CD4-positive, alpha-beta T cell treated with Interleukin-6 at 100 ng/mL for 8 hours (primary cell): ENCODE measurements at places on chromosomes 1 and 21.

GRCh38 chr1:182080955-182081582 lies 19.6 kb upstream of the ZNF648 start:
- peak; percentile 30 for DNase-seq

DNA sequence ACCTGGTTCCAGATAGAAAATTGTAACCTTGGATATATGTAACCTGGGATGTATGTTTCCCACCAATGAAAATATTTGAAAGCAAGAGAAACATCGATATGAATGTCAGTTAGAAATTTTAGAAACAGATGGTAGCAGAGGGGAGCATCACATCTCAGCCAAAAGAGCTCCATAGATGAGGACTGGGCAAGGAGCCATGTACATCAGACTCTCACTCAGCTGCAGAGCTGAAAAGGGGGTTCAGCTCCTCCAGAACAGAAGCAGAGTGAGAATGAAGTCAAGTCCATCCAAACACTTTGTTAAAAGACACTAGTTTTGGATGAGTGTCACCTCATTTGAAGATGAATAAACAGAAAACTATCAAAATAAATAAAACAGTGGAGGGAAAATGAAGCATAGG lies 202.4 kb downstream of the HMCN1 start:
- no peak for DNase-seq

DNA sequence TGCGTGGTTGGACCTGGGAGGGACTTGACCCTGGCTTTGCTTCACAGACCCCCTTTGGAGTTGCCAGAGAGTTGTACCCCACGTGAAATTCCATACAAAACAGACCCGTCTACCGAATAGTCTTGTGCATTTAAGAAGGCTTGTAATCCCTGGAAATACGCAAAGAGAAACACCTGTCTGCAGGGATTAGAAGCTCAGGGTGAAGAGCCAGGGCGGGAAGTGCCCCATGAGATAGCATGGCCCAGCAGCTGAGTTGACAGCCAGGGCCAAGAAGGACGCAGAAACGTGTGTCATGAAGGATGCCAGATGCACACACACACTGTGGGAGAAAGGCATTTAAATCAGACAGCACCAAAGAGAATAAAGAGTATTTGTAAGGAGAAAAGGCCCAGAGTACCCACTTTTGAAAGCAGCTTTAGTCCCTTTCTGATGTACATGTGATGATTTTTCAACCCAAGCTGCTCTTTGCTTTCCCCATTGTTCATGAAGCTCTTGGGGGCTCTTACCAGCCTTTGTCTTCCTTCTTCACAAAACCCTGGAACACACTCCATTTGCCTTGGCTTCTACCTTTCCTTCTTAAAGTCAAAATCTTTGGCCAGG lies 46.6 kb downstream of the PCP4 start:
- no peak for DNase-seq

- DNase-seq: no peak
Observed at GRCh38 chr1:109721042-109721441, 9.0 kb downstream of the GSTM5 start.

GRCh38 chr1:187877220-187877619 lies 1048.5 kb downstream of the PLA2G4A start:
- DNase-seq: no peak

- no peak for DNase-seq
Observed at GRCh38 chr1:207654320-207654719, 9.4 kb downstream of the CR1L start.

DNA sequence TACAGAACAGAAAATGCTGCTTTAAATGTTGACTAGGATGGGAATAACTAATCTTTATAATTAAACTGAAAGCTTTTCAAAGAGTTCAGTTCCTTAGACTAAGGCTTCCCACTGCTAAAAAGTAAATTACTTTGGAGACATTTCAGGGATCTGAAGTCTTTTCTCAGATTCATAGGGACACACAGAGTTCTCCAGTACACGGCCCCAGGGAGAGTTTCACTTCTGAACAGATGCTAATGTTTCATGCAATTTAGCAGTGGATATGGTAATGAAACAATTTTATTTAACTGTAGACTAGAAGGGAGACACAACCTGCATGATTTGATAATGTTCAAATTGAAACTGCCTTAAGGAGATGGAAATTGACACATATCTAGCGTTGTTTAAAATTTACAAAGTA lies 1282.6 kb downstream of the NCAM2 start:
- no peak for DNase-seq

- DNase-seq: no peak
Observed at GRCh38 chr1:161225178-161225533, 704 bp upstream of the TOMM40L start.

DNA sequence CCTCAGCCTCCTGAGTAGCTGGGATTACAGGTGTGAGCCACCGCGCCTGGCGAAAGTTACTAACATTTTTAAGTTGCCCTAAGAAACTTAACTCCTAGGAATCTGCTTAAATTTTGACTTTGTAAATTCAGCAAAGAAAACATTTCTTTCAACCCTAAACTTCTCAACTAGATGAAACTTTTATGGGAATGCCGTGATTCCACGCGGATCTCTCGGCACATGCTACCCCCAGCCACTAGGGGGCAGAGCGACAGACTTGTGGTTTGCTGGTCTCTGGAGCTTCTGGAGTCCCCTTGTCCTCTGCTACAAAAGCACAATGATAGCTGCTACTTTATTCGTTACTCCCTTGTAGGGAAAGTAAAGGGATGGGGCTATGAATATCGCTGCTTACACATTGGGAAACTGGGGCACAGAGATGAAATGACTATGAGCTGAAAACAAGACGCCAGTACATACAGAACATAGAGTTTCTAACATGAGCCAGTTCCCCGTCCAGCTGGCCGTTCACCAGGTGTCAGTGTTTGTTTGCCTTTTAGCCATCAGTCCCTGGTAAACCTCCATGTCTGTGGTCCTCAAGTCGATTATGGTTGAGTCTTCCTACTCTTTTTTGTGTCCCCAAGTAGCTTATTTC lies 114.7 kb downstream of the PBX1 start:
- DNase-seq: no peak

- DNase-seq: no peak
Observed at GRCh38 chr1:95067568-95067967, 5.2 kb downstream of the ALG14 start.

- DNase-seq: no peak
Observed at GRCh38 chr1:192962901-192963300, 96.3 kb downstream of the UCHL5 start.

DNA sequence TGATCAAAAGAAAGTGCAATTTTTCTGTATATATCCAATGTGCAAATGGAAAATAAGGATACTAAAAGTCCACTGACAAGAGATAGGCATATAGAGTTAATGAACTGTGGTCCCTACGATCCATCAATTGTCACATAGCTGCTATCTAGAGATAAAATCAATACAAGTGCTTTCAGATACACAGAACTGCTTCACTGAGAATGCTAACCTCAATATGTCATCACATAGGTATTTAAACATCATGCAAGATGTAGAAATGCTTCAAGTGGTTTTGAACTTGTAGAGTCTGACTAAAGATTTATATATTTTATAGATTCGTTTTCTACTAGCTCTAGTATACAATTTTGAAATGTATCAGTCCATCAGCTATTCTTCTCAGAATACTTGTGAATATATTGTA lies 1604.7 kb downstream of the PLA2G4A start:
- no peak for DNase-seq

DNA sequence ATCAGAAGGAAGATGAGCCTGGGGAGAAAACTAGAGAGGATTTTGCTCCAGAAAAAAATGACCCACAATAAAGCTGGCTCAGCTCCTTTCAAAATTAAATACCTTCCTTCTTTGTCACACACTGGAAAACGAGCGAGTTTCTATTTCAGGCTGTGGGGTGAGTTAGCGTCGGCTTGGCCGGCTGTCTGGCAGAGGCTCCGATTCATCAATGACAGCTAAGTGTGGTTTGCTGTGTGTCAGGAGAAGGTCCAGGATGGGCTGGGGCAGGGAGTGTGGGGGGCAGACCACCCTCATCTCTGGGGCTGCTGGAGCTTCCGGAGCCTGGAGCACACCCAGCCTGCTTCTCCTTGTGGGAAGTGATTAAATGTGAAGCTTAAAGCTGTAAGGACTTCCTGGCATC lies 120.2 kb downstream of the ETS2 start:
- DNase-seq: no peak

DNA sequence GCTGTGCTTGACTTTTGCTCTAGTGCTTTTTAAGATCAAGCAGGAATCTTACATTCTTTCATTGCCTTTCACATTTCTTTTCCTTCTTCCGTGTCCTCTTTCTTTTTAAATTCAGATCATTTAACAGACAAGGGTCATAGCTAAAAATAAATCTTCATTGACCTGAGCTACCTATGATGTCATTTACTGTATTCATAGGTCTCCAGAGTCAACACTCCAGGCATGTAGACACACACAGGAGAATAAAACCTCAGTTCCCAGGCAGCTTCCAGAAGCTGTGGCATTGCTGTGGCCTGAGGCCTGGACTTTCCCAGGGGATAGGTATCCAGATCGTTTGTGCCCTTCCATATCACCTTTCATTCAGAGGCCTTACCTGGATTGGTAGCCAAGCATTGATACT lies 38.5 kb upstream of the ENAH start:
- DNase-seq: no peak

DNA sequence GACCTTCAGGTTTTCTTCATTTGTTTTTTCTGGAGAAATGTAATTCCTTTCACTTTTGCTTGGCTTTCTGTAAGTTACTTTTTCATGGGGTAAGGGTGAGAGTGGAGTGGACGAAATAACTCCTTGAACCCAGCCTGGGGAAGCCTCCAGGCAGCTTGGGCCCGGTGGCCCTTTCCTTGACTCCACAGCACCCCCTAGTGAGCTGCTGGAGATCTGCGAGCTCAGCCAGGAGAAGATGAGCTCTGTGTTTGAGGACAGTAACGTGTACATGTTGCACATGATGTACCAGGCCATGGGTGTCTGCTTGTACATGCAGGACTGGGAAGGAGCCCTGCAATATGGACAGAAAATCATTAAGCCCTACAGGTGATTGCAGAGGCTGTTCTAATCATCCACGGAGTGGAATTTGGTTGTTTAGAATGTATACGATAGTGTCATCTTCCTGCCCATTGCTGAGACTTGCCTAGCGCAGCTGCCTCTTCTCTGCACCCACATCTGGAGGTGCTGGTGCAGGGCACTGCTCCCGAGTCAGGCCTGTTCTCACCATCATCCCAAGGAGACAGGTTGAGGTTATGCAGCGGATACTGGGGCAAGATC lies 51.0 kb downstream of the SMYD2 start:
- DNase-seq: peak; percentile 37

DNA sequence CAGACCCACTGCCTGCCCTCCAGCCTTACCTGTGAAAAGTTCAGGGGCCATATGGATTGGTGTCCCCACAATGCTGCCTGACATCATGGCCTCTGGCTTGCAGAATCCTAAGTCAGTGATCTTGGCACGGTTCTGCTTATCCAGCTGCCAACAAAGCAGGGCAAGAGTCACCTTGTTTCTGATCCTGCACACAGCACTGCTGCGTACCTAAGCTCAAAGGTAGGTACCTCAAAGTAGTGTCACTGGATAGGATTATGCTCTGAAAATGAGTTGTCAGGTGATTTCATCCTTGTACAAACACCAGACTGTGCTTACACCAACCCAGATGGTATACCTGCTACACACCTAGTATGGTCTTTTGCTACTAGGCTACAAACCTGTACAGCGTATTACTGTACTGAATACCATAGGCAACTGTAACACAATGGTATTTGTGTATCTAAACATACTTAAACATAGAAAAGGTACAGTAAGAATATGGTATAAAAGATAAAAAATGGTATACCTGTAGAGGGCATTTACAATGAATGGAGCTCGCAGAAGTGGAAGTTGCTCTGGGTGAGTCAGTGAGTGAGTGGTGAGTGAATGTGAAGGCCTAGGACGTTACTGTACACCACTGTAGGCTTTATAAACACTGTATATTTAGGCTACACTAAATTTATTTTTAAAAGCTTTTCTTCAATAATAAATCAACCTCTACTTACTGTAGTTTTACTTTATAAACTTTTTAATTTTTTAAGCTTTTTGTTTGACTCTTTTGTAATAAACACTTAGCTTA lies 29.1 kb upstream of the RBBP5 start:
- no peak for DNase-seq

- DNase-seq: no peak
Observed at GRCh38 chr1:85359874-85360721, 83.7 kb upstream of the BCL10 start.

DNA sequence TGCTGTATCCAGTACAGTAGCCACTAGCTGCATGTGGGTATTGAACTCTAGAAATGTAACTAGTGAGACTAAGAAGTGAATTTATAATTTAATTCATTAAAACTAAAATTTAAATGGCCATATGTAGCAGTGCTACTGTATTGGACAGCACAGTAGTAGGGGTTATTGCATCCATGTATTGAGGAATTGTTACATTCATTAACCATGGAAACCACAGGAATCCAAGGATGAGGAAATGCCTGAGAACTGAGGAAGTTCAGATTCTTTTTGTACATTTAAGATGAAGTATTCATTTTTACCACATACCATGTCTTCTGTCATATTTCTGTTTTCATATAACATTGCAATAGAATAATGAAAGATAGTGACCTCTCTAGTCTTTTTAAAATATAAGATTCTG lies 2.6 kb downstream of the MTF2 start:
- no peak for DNase-seq

DNA sequence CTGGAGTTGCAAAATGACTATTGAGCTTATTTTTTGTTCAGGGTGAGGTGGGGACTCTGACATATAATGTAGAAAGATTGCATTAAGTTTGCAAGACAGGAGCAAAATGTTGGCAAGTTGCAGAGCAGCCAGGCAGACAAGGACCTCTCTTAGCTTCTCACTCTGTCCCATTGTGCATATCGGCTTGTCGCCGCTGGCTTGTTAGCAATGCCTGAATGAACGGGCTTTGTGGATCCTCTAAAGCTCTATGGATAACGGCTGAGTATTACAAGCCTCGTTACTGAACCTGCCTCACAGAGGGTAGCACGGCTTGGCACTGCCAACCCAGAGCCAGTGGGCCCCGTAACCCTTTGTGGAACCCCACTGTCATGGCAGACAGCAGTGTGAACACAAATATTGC lies 68.4 kb downstream of the TNR start:
- no peak for DNase-seq

DNA sequence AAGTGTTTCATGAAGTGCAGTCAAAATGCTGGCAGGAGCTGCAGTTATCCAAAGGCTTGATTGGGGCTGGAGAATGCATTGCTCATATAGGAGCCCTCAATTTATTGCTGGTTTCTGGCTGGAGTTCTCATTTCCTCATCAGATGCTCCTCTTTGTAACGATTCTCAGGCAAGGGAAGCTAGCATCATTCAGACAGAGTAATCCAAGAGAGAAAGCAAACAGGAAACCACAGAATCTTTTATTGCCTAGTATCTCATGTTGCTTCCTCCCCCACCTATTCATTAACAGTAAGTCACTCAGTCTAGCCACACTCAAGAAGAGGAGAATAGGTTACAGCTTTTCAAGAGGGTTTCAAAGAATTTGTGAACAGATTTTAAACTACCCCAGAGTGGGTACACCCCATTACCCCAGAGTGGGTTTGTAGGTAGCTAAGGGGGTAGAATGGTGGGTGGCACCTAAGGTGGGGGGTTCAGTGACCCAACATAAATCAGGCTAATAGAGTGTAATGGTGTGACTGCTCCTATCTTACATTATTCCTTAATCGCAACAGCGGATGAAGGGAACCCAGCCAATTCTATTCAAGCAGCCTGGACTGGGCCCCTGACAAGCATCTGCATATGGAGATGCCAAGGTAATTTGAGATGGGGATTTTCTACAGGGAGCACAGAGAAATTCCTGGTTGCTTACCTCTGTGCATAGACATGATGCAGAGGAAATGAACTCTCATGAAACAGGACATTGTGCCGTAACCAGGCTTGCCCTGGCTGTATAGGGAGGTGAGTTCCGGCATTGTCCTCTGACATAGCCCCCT lies 67.1 kb downstream of the KCNJ15 start:
- DNase-seq: peak; percentile 51
